ENCODE measurements at places on chromosomes 5 and 9.
A peak's percentile ranks its signal among the peaks of the same experiment; 100 is the strongest.

GRCh38 chr5:111922344-111922743, 165.3 kb upstream of the NREP start:
- no peak for DNase-seq

DNA sequence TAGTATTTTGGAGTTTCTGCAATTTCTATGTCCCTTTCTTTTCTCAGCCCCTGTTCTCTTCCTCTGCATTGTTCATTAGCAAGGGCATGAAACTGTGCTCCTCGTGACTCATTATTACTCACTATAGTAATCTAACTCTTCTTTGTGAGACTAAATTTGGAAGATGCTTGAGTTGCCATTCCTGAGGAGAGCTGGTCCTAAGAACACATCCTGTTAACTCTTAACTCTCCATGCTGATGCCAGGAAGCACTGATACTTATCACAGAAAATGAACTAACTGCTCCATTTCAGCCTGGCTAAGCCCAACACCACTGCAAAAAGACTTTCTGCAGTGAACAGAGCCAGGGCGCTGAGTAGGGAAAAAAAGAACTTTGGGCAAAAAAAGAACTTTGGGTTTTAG, 10.6 kb upstream of the CSNK1A1 start:
- peak; percentile 98 for DNase-seq

GRCh38 chr5:123101556-123101955, 12.5 kb downstream of the PRDM6 start:
- no peak for DNase-seq

DNA sequence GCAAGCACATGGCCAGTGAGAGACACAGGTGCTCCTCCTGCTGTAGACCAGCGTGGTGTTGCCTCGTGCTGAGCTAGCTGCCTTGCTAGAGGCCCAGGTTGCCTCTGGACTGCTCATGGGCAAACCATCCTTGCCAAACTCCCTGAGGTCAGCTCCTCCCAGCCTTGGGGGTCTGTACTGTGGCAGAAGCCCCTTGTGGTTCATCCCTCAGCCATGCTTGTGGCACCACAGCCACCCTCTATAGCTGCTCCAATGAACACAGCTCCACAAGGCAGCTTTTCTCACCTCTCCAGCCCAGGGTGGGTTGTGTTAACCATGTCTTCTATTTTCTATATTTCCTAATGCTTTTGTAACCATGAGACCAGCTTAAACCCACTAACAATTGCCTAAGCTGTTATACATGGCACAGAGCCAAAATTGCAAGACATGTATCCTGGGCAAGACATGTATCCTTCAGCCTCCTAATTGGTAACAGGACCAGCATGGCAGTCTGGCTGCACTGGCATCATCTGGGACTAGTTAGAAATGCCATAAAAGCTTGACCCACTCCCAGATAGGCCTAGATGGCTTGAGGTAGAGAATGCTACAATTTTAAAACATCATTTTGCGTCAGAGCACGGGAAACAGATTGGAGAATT, 183.1 kb upstream of the S1PR3 start:
- DNase-seq: peak; percentile 45

DNA sequence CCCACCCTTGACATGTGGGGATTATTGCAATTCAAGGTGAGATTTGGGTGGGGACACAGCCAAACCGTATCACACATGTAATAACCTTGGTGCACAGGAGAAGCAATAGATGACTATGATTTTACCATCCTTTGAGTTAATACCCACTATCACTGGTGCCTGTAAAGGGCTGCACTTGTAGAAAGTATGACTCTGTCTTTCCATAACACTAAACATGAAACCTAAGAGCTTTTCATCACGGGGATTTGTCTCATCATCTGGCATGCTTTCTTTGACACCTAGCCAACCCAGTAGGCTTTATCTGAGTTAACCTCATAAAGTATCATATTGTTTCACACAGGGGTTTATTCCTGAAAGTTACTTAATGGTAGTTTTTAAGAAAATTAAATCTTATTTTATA, 188.9 kb upstream of the TNC start:
- DNase-seq: peak; percentile 54

DNA sequence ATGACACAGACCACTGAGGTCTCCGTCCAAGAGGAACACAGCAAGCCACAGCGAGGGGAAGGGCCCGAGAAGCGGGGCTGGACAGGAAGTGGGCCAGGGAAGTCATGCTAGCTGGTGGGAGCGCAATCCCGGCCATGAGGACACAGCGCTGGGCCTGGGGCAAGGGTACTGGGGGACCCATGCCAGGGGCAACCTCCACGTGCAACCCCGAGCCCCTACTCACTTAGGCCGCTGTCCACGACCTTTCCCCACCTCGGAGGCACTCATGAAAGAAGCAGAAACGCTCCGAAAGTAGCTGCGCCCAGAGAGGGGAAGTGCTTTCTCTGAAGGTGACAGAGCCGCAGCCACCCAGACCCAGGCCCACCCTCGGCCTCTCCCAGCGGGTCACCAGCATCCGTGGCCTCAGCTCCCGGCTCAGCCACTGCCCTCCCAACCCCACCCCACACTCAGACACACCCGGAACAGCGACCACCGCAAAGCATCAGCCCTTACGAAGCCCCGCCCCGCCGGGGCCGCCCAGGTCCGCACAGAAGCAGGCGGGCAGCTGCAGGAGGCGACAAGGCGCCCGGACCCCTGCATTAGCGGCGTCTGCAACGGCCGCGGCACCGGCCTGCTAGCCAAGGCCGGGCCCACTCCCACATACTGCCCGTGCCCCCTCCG, 782 bp downstream of the BICD2 start:
- no peak for DNase-seq

- no peak for DNase-seq
Observed at GRCh38 chr5:107951309-107951708, 280.6 kb upstream of the EFNA5 start.

- DNase-seq: no peak
Observed at GRCh38 chr5:151805414-151806223, 33.9 kb downstream of the G3BP1 start.

GRCh38 chr5:476102-476813, 33.3 kb downstream of the EXOC3 start:
- DNase-seq: no peak

GRCh38 chr9:93190133-93190525, 6.2 kb downstream of the WNK2 start:
- no peak for DNase-seq

DNA sequence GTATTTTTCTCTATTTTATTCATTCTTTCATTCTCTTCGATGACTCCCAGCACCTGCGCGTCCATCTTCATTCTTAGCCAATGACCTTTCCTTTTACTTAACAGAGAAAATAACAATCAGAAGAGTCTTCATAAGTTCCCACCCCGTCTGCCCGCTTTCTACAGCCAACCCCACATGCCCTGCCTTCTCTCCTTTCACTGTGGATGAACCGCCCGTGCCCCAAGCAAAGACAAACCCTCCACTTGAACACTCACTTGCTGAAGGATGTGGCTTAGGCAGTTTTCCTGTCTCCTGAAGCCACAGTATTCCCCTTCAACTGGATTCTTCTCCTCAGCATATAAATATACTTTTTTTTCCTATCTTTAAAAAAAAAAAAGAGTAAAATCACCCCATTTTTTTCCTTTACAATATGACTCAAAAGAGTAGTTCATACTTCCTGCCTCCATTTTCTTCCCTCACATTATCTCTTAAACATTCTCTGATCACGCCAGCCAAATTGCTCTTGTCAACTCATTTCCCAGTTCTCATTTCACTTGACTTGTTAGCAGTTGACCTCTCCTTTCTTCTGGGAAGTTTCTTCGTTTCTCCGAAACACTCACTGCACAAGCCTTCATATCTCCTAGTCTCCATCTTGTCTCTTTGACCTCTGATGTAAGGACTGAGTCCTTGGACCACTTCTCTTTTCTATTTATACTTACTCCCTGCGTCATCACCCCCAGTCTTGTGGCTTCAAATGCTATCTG, 11.1 kb downstream of the NIPSNAP3B start:
- DNase-seq: no peak

DNA sequence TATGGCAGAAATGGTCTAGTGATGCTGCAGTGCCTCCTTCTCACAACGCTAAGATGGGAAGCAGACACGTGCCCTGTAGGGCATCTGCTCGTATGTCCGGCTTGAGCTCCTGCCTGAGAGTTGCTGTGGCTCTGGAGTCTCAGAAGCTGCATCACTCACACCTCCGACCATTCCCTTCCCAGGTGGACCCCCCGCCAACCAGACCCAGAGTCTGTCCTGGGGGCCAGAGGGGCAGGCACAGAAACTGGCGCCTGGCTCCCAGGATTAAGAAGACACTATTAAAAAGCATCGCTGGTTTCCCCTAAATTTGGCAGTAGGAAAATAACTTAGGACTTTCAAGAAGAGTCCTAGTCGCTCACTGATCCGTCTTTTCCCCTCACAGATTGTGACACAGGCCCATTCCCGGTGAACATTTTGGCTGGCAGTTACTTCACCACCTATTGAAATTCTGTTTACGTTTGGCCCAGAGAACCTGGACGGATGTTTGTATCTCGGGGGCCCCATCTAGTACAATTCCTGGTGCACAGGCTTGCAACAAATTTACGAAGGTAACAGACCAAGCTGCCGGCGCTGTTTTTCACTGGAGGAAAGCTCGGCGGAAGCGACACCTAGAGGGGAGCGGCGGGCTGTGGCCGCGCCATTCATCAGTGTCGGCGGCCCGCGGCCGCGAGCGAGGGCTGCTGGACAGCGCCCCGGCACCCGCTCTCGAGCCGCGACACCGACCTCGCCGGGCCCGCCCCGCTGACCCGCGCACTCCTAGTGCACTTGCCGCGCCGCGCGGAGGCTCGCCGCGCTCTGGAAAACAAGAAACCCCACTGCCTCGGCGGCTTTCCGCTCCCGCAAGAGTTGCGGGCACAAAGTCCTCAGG, 1.6 kb downstream of the FSTL4 start:
- peak; percentile 44 for DNase-seq

GRCh38 chr9:35048511-35048910, 23.9 kb downstream of the VCP start:
- peak; percentile 55 for DNase-seq

- no peak for DNase-seq
Observed at GRCh38 chr9:127976498-127976897, 4.3 kb downstream of the EEIG1 start.

- no peak for DNase-seq
Observed at GRCh38 chr5:109406719-109407118, 3.1 kb downstream of the PJA2 start.

DNA sequence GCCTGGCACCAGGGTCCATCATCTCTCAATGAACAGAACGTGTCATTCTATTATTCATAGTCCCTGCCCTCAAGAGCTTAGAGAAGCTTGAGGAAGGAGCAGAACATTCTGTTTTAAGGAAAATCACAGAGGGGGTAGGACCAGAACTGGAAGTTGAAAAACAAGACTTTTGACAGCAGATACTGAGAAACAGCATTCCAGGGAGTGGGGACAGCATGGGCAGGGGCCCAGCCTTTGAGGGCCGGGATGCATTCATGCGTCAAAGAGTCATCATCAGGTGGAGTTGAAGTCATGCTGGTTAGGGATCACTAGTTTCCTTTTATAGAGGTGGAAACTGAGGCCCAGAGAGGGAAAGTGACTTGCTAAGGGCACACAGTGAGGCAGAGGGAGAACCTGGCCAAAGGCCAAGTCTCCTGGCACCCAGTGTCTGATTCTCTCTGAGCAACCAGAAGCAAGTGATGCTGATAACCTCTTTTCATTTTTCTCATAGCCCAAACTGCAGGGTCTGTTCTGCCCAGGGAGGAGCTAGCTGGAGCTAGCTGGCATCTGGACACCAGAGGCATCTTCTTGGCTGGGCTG, 41.5 kb upstream of the STXBP1 start:
- DNase-seq: no peak

DNA sequence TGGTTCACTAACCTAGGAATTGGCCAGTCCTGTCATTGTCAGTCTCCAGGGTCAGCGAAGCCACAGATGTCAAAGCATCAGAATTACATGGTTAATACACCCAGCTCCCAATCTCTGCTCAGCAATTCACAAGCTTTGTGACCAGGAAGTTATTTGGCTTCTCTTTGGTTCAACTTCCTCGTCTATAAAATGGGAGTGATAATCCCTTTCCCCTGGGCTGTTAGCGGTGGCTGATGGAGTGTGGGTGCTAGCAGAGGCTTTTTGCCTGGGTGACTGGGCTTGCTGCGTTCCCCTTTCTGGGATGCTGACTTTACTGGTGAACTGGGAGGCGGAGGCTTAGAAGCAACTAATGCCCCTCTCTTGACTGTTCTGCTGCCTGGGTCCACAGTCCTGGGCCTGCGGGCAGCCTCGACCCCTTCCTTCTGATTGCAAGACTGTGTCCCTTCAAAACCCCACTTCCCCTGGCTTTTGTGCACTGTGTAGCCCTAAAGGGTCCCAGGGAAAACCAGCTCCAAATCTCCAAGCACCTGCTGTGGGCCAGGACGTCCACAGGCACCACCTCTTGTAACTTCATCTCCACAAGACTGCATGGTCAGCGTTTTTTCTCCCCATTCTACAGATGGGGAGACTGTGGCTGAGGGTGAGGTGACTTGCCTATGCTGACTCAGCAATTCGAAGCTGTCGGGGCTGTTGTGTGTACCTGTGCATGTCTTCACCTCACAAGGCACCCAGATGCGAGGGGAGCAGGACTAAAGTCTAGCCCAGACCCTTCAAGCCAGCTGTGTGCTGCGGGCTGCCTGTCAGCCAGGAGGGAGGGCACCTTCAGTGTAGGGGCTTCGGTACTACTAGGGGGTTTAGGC, 45.2 kb upstream of the NEURL1B start:
- no peak for DNase-seq

- peak; percentile 20 for DNase-seq
Observed at GRCh38 chr5:32259033-32259432, 53.7 kb downstream of the MTMR12 start.

GRCh38 chr9:23160952-23161469, 665.0 kb downstream of the ELAVL2 start:
- no peak for DNase-seq

GRCh38 chr5:73719632-73720031, 93.6 kb downstream of the ARHGEF28 start:
- DNase-seq: no peak
